SK-MEL-5 (cell line): ENCODE measurements at places on chromosomes 11 and 22.

DNA sequence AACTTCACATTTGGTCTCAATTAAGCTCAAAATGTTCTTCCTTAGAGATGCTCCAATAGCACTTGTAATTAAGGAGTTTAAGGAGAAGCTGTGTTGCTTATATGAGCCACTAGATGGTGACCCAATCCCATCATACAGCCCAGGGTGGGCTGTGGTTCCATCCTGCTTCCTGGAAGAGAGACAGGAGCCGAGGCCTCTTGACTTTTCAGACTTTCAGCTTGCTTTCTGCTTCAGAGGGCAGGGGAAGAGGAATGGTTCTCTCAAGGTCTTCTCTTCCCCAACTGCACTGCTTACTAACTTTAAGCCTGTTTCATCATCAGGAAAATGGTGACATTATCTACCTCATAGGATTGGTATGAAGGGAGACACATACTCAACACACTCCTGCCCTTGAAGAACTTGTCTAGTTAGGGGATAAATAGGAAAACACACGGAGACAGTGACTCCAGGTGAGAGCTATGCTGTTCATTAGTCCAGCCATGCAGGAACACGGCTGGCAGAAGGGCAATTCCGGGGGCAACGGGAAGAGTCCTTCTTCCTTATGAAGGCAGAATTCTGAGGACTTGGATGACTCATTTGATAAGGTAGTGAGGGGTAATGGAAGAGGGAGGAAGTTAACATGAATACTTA, 20.1 kb downstream of the TMEM218 start:
- peak; percentile 61 for DNase-seq

GRCh38 chr11:19380375-19380774, 139.6 kb upstream of the E2F8 start:
- peak; percentile 28 for DNase-seq

DNA sequence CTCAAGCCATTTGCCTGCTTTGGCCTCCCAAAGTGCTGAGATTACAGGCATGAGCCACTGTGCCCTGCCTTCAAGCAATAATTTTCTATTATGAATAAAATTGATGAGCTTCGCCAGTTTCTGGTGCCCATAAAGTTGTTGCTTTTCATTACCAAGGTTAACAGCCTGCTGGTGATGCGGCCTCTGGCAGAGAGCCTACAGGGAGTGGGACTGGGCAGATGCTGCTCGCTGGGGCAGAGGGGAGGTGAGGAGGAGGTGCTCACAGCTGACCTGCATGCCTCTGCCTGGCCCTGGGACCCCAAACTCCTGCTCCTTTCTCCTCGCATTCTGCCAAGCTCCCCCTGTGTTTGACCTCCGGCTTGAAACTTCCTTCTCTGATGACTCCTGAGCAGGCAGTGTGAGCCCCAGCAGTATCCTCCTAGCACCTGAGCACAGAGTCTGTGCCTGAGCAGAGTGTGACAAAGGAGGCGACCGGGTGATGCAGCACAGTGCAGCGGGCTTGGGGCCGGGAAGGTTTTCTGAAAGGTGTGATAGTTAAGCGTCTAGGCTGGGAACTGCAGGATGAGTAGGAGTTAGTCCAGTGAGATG, 56.1 kb upstream of the B3GAT1 start:
- no peak for DNase-seq

DNA sequence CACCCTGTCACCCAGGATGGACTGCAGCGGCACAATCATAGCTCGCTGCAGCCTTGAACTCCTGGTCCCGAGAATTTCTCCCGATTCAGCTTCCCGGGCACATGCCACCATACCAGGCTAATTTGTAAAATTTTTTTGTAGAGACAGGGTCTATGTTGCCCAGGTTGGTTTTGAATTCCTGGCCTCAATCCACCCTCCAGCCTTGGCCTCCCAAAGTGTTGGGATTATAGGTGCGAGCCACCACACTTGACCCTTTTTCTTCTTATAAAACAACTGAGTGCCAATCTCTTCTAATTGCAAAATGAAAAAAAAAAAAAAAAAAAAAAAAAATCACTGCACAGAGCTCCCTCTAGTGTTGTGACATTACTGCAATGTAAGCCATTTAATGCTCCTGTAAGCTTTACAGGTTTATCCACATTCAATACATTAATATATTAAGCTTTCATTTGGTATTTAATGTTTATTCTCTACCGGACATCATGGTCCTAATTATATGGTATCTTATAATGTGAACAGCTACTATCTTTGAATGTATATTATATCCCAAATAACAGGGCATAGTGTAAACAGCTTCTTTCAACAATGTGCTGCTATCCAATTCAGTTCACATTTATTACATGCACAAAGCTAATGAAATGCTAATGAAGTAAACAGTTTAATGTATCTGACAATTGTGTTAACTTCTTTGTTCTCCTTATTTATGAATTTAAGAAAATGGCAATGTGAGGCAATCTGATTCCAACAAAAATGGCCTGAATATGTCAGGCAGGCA, 44.6 kb downstream of the COPB1 start:
- peak; percentile 49 for DNase-seq

DNA sequence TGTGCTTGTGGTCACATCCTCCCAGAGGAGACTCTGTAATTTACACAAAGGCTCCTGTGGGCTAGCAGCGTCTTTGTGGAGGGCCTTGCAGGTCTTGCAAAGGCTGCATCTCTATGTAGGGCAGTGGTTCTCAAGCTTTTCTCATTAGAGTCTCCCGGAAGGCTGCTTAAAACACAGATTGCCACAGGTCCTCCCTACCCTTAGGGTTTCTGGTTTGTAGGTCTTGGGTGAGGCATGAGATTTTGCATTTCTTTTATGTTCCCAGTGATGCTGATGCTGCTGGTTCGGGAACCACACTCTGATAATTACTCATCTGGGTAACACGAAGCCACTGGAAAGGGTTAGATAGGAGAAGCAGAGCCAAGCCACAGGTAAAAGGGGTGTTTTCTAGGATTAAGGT, 151.3 kb upstream of the ZBED5 start:
- DNase-seq, result no peak

- DNase-seq, result no peak
Measured at GRCh38 chr11:19194620-19195308, 7.0 kb downstream of the CSRP3 start.

DNA sequence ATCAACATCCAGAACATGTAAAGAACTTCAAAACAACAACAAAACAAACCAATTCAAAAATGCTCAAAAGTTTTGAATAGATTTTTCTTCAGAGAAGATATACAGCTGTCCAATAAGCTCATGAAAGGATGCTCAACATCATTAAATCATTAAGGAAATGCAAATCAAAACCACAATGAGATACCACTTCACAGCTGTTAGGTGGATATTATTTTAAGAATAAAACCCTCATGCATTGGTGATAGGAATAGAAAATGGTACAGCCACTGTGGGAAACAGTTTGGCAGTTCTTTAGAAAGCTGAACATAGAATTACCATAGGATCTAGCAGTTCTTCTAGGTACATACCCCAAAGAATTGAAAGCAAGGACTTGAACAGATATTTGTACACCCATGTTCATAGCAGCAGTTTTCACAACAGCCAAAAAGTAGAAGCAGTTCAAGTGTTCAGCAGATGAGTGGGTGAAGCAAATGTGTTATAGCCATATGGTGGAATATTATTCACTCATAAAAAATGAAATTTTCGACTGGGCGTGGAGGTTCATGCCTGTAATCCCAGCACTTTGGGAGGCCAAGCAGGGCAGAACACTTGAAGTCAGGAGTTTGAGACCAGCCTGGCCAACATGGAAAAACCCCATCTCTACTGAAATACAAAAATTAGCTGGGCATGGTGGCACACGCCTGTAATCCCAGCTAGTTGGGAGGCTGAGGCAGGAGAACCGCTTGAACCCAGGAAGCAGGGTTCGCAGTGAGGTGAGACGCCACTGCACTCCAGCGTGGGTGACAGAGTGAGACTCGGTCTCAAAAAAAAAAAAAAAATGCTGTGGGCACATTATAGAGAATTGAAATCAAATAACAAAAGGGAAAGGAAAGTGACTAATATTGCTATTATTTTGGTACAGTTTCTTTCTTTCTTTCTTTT, 42.9 kb downstream of the CBL start:
- DNase-seq, result no peak

- no peak for DNase-seq
Measured at GRCh38 chr22:23400286-23400981, 179.7 kb downstream of the IGLL1 start.

GRCh38 chr11:40597546-40598113, 861.8 kb downstream of the LRRC4C start:
- no peak for DNase-seq

GRCh38 chr22:47627556-47628253, 865.3 kb downstream of the TBC1D22A start:
- no peak for DNase-seq

- no peak for DNase-seq
Measured at GRCh38 chr22:46748908-46749675, 11.0 kb upstream of the CERK start.

GRCh38 chr22:39467390-39467895, 10.6 kb downstream of the MGAT3 start:
- no peak for DNase-seq

DNA sequence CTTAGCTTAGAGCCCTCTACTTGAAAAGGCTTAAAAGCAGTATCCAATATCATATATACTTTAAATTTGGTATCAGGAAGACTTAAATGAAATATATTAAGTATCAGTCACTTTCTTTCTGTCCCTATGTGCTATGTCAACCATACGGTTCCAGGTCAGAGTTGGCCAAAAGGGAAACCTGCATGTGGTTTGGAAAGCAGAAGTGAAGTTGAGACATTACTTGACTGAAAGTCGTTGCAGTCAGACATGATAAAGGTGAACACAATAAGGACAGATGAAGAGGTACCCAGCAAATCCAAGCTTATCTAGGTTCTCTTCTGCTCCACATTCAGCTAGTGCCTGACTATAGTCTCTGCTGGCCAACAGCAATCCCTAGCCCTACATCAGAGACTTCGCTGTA, 336.8 kb downstream of the KCNA4 start:
- no peak for DNase-seq

DNA sequence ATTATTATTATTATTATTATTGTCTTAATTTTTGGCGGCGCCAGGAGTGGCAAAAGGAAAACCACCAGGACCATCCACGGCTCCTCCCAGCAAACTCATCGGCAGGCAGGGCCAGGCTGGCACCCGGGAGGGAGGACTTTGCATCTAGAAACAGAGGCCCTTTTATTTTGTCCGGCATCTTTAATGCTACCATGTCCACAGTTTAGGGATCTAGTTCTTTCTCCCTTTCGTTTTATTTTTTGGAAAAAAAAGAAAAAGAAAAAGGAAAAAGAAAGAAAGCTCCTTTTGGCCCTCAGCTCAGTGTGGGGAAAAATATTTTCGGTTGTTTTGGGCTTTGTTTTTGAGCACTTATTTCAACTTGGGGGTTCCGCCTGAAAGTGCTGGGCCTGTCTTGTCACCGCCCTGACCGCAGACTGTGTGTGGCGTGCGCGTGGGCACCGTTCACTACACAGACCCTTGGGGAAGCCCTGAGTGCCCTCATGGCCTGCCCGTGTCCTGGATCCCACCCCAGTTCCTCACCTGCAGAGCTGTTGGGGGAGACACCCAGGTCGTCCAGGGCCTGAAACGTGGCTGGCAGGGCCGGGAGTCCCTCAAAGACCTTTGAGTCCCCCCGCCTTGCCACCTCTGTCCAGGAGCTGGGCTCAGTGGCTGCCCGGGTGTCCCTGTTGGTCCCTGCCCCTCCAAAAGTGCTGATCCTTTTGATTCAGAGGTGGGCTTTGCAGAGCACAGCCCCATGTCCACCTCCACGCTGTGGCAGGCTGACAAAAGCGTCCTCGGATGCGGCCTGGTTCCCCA, 69.1 kb upstream of the PPARA start:
- DNase-seq, result peak; percentile 55

DNA sequence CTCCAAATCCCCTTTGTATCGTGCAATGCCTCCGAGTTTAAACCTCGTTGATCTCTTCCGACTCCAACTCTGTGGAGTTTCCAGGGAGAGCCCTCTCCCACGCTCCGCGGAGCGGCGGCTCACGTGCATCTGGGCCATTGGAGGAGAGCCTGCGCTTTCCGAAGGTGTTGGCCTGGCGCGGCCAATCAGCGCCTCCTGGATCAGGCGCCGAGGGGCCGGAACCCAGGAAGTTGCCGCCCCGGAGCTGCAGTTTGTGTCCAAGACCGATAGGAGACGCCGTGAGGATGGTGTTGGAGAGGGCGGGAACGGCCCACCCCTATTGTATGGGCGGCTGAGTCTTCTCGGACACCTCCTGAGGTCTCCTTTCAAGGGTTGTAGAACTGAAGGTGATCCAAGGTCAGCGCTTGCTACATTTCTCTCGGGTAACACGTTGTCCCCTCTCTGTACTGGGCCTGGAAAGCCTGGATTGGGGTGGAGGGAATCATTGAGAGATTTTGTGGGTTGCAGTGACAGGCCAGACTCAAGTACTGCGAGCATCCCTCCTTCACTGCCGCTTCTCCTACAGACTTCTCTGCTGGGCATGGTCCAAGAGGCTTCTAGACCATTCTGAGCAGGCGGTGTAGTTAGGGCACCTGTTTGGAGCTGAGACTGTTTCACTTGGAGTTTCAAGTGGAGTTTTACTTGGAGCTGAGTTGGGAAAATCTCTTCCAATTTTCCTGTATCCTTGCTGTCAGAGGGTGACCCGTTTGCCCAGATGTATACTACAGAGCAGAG, 1.7 kb downstream of the ADAMTS15 start:
- DNase-seq, result no peak

GRCh38 chr22:50269573-50269969, 609 bp downstream of the MAPK11 start:
- DNase-seq, result no peak

DNA sequence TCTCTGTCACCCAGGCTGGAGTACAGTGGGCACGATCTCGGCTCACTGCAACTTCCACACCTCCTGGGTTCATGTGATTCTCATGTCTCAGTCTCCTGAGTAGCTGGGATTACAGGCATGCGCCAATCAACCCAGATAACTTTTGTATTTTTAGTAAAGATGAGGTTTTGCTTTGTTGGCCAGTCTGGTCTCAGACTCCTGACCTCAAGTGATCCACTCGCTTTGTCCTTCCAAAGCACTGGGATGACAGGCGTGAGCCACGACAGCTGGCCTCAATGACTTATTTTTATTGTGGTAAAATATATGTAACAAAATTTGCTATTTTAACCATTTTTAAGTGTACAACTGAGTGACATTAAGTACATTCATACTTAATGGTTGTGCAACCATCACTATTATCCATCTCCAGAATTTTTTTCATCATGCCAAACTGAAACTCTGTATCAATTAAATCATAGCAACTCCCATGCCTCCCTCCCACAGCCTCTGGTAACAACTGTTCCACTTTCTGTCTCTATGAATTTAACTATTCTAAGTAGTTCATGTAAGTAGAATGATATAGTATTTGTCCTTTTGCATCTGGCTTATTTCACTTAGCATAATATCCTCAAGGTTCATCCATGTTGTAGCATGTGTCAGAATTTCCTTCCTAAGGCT, 50.7 kb upstream of the CWF19L2 start:
- no peak for DNase-seq

GRCh38 chr11:109586789-109587188, 164.8 kb downstream of the C11orf87 start:
- DNase-seq, result no peak
